ENCODE measurements at places on chromosomes 2 and 18.

GRCh38 chr2:86476918-86477317 lies 35.7 kb downstream of the KDM3A start:
- DNase-seq = no peak

- no peak for DNase-seq
These were observed 11.0 kb upstream of the PLEKHM3 start for GRCh38 chr2:208036357-208036756.

GRCh38 chr2:104704496-104705245 lies 149.2 kb upstream of the POU3F3 start:
- DNase-seq = no peak

DNA sequence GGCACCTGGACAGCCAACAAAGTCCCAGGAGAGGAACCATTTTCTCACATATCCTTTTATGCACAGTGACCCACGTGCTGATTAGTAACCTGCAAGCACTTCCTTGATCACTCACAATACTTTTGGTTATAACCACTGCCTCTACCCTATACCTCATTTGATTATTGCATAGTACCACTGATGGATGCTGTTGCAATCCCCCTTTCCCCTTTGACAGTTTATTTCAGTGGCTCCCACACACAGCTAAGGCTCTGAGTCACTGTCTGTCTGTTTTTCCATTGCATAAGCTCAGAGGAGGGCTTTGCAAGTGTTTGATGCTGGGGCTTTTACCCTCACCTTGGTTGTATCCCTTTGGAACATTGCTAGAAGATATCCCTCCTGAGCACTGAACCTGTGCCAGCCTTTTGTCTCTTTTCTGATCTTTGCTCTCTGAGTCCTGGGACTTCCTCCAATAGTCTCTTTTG lies 101.7 kb upstream of the RBBP8 start:
- no peak for DNase-seq

- DNase-seq = no peak
These were observed 54.8 kb downstream of the RAPGEF4 start for GRCh38 chr2:172790404-172790803.

DNA sequence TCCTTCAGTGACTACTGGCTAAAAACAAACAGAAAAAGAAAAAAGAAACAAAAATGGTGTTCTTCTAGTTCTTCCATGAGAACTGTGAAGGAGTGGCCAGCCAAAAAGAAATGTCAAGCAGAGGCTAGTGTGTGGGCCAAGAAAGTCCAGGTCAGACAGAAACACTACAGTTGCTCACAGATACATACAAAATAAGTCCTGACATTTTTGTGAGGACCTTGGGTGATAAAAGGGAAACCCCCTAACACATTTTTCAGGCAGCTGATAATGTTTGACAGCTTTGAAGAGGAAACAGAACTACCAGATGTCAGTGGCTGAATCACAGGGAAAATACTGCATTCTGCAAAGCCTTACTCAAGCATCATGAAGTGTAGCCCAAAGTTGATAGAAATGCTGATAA lies 28.1 kb downstream of the ARHGAP25 start:
- no peak for DNase-seq

DNA sequence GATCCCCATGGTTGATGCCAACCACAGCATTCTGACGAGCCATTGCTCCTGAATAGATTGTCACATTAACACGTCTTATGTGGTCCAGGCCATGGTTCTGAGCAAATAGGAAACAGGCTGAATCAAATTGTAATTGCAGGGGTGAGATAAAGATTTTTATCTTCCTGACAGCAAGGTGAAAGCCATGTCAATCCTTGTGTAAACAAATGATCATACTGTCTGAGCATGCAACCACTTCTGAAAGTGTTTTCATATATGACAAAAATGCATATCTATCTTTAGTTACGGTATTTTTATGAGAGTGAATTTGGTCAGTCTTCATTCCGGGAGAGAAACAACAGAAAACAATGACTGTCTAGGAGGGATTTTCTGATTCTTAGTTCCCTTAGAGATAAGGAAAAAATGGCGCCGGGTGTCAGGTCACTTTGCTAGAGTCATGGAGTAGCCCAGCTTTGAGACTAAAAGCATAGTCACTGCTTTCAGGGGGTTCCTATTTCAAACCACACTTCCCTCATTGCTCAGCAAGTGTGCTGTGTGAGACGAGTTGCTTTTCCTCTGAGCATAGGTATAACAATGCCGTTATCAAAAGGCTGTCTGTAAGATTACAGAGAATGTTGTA lies 958.9 kb downstream of the DCDC2C start:
- no peak for DNase-seq

DNA sequence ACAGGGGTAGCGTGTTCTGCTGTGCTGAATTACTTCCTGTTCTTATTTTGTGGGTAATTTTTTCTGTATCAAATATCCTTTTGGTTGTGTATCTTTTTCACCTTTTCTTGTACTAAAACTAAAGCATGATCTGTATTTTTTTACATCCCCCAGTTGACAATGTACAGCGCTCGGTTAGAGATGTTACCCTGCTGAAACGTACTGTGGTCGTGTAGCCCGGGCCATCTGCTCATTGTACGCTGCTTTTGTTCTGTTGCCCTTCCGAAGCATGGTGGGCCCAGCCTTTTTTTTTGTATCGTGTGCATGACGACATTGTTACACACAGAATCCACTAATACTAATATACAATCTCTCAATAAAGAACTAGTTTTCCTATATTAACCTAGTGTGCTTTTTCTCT lies 233.1 kb downstream of the HAUS1 start:
- DNase-seq = no peak

GRCh38 chr2:31324016-31324633 lies 90.2 kb downstream of the EHD3 start:
- no peak for DNase-seq

DNA sequence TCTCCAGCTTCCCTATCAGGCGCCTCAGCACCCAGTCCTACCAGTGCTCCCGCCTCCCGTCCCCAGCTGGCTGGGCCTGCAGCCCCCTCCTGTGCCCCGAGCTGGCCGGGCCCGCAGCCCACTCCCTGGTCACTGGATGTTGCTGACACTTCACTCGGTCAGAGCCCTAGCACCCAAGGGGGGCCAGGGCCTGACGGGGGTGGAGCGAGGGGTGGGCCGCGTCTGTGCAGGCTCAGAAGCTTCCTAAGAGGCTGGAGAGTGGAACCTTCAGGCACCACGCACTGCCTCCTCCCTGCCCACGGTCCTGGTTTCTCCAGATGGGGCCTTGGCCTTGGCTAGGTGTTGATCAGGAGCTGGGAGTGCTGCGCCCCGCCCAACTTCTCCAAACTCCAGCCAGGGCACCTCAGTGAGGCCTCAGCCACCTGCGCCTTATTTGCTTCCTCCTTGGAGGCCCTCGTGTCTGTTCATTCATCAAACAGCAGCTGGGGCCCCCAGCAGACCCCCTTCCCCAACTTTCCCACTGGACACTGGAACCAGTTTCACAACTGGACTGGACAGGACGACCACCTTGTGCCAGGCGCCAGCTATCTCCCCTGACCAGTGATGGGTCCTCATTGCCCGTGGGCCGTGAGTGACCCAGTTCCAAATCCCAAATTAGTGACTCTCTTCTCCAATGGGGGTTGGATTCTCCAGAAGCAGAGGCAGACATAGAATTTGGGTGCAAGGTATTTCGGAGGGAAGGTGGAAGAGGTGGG lies 16.7 kb downstream of the CAPN10 start:
- DNase-seq = no peak

GRCh38 chr2:195168369-195168768 lies 488.7 kb upstream of the SLC39A10 start:
- no peak for DNase-seq

DNA sequence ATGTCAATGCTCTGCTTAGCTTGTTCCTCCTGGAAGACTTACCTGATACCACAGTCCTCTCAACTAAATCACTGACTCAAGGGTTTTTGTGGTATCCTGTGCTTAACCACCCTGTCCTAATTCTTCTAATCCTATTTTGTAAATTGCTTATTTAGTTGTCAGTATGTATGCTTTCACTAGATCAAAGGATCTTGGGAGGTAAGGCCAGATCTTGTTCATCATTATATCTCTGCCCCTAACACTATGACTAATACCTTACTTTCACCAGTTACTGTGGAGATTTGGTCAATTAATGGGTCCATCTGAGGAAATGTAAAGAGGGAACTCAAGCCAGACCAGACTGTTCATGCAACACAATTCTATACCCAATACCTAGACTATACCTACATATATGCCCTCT lies 203.2 kb downstream of the GULP1 start:
- DNase-seq = no peak

GRCh38 chr2:160373263-160373662 lies 120.3 kb downstream of the RBMS1 start:
- DNase-seq = no peak

DNA sequence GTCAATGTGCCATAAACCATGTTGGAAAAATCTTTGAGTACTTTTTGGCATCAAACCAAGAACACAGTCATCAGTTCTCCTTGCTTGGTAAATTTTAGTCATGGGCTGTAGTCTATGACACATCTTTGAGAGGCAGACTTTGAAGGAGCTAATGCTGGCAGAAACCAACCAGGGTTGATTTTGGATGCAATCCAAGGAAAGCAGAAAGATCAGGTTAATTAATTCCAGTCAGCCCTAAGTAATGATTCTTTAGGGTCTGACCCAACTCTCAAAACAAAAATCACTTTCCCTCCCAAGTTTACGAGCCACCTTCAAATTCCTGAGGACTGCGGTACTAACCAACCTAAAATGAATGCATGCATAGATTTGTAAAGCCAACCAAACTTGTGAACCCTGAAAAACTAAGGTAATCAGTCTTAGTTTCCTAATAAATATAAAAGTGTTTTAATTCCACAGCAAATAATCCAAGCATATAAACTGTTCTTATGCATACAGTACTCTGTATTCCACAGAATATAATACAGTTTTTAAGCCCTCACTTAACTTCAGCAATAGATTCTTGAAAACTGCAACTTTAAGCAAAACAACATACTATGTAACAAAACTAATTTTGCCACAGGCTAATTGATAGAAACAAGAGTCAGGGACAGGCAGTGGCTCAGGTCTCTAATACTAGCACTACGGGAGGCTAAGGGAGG lies 22.0 kb downstream of the AP1S3 start:
- DNase-seq = no peak

DNA sequence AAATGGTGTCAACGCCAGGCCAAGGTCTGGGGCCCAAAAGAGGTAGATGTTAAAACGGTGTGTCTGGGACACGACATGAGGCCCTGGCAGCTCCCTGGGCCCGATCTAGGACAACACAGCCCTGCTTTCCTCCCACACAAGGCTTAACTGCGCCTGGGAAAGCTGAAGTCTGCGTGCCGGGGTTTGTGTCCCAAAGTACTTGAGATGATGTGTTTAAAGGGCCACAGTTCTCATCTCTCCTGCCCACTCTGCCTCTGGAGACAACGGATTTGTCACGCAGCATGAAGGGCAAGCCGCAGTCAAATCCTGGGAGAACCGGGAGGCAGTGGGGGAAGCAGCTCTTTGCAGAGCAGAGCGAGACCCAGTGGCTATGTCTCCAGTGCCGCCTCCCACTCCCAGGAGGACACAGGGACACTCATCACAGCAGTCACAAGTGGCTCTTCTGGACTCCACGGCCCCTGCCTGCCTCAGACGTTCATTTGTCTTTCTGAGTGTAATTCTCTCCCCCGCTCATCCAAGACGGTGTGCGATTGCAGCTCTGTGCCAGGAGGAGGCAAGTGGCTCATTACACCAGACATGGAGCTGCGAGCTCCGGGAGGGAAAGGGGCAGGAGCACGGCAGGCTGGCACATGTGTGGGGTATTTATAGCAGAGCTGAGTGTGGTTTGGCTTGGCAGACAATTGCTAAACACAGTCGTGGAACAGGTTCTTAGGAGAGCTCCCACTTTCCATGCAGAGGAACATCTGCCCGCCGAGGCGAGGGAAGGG lies 57.7 kb upstream of the SEMA4C start:
- DNase-seq = no peak

DNA sequence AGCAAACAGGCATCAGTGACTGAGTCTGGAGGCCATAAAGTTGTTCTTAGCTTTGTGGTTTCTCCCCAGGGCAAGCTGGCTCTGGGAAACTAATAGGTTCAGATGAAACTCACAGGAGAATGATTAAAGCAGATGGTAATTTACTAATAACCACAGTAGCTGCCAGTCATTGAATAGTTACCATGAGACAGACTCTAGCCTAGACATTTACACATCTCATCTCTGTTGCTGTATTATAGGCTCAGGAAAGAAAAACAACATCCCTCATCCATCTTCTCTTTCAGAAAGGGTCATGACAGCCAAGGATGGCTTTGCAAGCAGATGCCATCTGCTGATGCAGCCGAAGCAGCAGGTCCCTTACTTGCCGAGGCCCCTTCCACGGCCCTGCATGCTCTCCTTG lies 314.0 kb upstream of the ID2 start:
- DNase-seq = no peak

GRCh38 chr2:74334931-74335333 lies 8.3 kb downstream of the SLC4A5 start:
- peak; percentile 67 for DNase-seq

- DNase-seq = no peak
These were observed 22.4 kb downstream of the FBLN7 start for GRCh38 chr2:112160283-112161250.

GRCh38 chr2:207632575-207633493 lies 7.6 kb upstream of the METTL21A start:
- no peak for DNase-seq

GRCh38 chr2:27264253-27264752 lies 1.5 kb upstream of the SLC30A3 start:
- DNase-seq = peak; percentile 16

DNA sequence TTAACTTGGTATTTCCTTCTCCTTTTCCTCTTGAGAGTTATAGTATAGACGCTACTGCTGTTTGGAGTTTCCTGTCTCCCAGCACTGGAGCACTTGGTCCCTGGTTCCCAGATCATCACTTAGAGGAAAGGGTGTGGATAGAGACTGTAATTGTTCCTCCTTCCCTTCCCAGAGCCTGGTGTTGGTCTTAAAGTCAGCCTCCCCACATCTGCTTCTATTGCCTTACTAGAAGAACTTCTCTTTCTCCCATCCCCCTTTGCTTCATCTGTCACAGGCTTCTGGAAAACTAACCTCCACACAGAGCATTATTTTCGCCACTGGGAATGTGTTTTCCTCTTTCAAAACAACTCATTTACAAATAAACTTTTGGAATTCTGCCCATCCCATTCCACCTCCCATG lies 131.0 kb downstream of the CCDC85A start:
- no peak for DNase-seq

DNA sequence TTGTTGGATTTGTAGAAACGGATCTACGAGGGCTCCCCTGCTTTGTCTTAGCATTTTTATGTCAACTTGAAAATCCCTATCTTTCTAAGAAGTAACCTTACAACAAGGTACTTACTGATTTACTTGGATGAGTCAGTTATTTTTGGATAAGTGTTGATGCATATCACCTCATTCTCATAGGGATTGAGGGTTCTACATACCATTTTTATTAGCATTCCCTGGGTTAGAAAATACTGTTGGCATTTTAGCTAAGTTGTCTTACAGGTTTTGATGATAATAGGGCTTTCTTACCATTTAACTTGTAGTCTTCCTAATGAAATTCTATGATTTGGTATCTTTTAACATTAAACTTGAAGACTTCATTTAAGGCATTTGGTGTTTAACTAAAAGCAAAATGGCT lies 125.2 kb downstream of the UBE2E3 start:
- no peak for DNase-seq

DNA sequence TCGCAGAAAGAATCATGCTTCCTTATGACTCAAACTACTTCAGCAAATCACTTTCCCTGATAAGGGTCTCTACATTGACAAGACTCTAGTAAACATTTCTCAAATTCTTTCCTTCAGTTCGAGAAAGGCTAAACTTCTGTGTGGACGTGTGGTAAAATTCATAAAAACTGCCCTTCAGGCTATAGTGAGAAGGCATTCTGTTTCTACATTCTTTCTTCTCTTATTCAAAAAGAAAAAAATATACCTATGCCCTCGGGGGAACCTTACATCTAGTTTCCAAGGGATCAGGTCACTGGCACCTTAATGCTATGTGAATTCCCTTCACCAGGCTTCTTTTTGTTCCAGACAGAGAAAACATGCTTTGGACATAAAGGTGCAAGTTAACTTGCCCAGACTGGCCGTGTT lies 4.9 kb downstream of the VIT start:
- DNase-seq = no peak

Measured in CD4-positive, alpha-beta T cell treated with Interleukin-1 beta for 1 hour (primary cell).